Activated naive CD4-positive, alpha-beta T cell treated with anti-CD3 and anti-CD28 coated beads, Interleukin-2, amount 10 ng/mL, durations not matched to agents 5 hours and 36 hours (primary cell): ENCODE measurements at places on chromosomes 5 and 9. TPM values are rescaled to one million over a fixed set of nuclear protein-coding genes. Genes with fewer than 3 reads are reported as not detected.

PCDHGA1 gene
- not detected for total RNA-seq

HDAC3 gene
- 67.0 TPM for total RNA-seq

FAM219A gene
- 13.2 TPM for total RNA-seq

SLC6A19 gene
- not detected for total RNA-seq

GAS1 gene
- total RNA-seq: 0.58 TPM

VCAN gene
- 0.05 TPM for total RNA-seq

TMEM252 gene
- not detected for total RNA-seq

UBE2QL1 gene
- 0.13 TPM for total RNA-seq

CBY3 gene
- total RNA-seq: 0.31 TPM

MARCOL gene
- total RNA-seq: not detected

GFPT2 gene
- total RNA-seq: not detected

WDR38 gene
- not detected for total RNA-seq

GDF9 gene
- total RNA-seq: 0.50 TPM

IL4 gene
- total RNA-seq: 1.2 TPM

ZDHHC11B gene
- not detected for total RNA-seq

PCA3 gene
- not detected for total RNA-seq

REXO4 gene
- total RNA-seq: 22.1 TPM

HTR4 gene
- not detected for total RNA-seq

TMEM215 gene
- not detected for total RNA-seq

FAXDC2 gene
- not detected for total RNA-seq

NEK6 gene
- total RNA-seq: 14.1 TPM

SHISAL2B gene
- total RNA-seq: not detected

COL27A1 gene
- 2.8 TPM for total RNA-seq
